Stimulated activated CD8-positive, alpha-beta memory T cell treated with anti-CD3 and anti-CD28 coated beads, Interleukin-4, amount 100 ng/mL, for 4 hours (primary cell): ENCODE measurements at places on chromosomes 6 and 20.

DNA sequence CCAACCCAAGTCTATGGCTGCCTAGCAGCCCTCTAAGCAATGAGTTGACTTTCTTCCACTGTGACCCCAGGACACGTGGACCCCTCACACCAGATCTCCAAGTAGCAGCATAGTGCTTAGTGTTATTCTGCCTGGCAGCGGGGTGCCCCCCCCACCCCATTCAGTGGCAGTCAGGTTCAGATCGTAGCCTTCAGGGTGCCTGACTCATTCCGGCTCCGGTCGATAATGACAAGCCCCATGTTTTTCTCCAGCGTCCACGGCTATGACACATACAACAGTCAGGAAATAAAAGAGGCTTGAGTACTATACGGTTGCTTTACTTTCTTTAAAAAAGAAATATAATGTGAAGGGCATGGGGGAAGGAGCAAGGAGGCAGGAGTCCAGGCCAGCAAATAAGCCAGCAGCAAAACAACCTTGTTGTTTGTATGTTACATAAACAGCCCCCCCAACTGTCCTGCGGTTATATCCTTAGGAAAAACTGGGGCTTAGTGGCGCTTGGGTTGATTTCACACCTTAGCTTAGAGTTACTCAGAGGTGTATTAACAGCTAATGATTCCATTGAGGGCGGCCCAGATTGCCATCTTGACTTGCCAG lies 23.1 kb downstream of the GNAS start:
- DNase-seq, result no peak

DNA sequence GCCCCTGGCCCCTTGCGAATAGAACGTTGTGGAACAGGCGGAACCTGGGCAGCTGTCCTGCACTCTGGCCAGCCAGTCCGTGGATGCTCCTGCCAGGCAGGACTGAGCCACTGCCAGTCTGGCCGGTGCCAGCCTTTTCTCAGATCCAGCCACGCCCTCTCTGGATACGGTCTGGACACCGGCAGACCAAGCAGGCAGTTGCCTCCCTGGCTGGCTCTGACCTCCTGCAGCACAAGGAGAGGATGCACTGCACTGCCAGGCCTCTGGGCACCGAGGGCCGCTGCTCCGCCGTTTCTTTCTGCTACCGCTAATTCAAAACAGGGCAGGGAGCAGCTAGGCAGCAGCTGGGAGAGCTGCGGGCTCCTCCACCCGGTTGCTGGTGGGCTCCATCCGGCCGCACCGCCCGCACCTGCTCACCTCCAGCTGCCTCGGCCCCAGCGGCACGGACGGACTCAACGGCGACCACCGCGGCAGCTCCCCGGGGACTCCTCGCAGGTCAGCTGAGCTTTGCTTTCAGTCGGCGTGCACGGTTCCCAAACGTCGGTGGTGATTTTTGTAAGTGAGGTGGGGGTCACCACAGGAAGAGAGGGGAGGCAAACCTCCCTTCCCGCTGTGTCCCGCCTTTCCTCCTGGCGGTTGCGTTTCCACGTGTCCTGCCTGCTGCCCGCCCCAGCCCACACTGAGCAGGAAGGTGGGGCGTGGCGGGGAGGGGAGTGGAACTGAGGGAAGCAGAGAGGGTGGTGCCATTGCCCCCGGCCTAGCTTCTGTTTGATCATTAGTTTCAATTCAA lies 30.3 kb upstream of the AFDN start:
- no peak for DNase-seq

GRCh38 chr20:9660236-9660868 lies 146.0 kb downstream of the LAMP5 start:
- DNase-seq, result no peak

GRCh38 chr6:3808199-3808598 lies 41.0 kb upstream of the FAM50B start:
- no peak for DNase-seq

- no peak for DNase-seq
Observed at GRCh38 chr20:17438436-17439039, 92.6 kb downstream of the BFSP1 start.

DNA sequence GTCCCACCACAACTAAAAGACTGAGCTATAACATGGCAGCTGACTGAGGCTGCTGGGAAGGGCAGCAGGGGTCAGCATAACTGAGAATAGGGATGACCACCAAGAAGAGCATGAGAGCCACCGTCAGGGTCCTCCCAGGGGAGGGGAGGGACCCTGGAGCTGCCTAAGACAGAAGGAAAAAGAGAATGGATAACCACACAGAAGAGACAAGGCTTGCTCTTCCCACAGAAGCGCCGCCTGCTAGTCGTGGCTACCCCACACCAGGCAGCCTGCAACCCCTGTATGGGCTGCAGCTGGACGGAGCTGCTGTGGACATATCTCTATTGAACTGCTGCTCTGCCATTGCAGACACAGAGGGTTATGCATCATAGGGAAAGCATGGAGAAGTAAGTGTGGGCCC lies 132.0 kb upstream of the CHD6 start:
- DNase-seq, result no peak
